ENCODE measurements at places on chromosomes 1 and 21.
A peak's percentile ranks its signal among the peaks of the same experiment; 100 is the strongest.

- peak; percentile 90 for DNase-seq
Observed at GRCh38 chr1:206892351-206892984, 4.8 kb upstream of the IL24 start.

- DNase-seq = no peak
Observed at GRCh38 chr1:201312298-201312697, 29.0 kb downstream of the PKP1 start.

- DNase-seq = no peak
Observed at GRCh38 chr1:108179018-108179417, 21.1 kb downstream of the SLC25A24 start.

DNA sequence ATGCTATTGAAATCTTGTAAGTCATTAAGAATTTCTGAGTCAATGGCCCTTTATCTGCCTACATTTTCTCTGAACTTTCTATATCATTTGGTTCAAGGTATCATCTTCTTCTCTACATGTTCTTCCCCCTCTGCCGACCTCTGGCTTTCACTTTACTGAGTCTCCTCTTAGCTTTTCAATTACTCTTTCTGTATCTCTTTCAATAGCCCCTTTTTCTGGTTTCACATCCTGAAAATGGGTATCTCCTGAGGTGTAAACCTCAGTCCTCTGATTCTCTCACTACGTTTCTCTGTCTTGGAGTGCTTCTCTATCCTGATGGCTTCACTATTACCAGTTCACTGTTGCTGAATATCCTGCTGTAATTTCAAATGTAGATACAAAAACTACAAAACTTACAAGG is 98.9 kb downstream of the LYST start:
- DNase-seq = no peak

GRCh38 chr21:38267991-38268863 is 11.4 kb downstream of the KCNJ15 start:
- DNase-seq = no peak

- no peak for DNase-seq
Observed at GRCh38 chr21:17829472-17829871, 10.3 kb upstream of the C21orf91 start.

Data from foreskin melanocyte (primary cell).